ENCODE measurements at places on chromosomes 3 and 15.

DNA sequence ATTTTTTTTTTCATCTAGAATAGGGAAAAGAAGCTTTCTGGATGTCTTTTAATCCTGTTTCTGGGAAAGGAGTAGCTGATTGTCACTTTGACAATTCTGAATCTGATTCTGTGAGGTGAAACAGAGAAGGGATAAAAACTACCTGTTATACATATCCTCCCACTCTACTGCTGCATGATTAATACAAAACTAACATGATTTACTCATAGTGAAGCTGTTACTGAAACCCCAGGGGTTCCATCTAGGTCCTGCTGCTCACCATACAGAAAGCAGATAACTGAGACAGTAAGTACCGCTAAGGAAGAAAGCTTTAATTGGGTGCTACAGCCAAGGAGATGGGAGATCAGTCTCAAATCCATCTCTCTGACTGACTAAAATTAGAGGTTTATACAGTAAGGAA lies 610.9 kb upstream of the ALCAM start:
- no peak for DNase-seq

DNA sequence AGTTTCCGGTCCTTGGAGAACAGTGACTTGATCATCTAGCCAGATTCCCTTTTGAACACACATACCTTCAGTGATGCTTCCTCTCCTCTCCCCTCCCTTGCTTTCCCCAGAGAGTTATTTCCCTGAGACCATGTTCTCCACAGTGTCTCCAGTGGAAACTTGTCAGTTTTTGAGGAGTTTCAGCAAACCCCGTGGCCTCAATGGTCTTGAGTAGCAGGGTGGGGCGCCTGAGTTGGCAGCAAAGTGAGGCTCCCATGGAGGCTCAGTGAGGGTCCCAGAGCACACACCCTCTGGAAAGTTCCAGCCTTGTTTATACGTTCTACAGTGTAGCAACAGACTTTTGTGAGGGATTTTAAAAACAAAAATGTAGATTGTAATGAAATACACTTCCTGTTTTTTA lies 135.1 kb downstream of the LRRC28 start:
- DNase-seq, result no peak

DNA sequence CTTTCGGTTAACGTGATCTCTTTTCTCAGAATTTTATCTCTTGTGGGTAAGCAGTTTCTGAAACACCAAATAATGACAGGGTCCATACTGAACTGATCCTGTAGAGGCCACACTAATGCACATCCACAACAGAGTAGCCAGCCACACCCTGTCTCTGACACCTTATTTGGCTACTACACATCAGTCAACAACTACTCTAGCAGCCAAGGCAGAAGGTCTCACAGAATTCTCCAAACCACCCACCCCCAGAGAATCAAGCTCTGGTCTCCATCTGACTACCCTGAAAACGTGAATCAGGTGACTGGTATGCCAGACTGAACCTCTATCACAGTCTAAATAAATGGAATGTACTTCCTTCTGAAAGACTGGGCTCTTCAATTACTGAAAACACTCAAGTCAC lies 38.0 kb downstream of the EDC3 start:
- no peak for DNase-seq

DNA sequence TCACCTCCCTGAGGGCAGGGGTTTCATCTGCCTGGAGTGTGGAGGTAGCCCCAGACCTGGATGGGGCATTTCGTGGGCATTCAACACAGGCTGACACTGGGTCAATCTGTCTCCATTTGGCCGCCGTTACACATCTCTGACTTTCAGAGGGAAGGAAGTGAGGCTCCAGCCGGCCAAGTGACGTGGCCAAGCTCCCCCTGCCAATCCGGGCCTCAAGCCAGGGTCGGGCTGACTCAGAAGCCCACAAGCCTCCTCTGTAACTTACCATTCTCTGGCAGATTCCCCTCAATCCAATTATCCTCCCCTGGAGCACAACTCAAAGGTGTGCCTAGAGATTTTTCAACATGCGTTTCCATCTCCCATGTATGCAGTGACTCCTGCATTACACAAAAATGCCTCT lies 227.6 kb downstream of the KLF13 start:
- no peak for DNase-seq

GRCh38 chr3:13781417-13781816 lies 98.5 kb downstream of the WNT7A start:
- DNase-seq, result no peak

- no peak for DNase-seq
Measured at GRCh38 chr3:134366928-134367811, 7.1 kb downstream of the AMOTL2 start.

DNA sequence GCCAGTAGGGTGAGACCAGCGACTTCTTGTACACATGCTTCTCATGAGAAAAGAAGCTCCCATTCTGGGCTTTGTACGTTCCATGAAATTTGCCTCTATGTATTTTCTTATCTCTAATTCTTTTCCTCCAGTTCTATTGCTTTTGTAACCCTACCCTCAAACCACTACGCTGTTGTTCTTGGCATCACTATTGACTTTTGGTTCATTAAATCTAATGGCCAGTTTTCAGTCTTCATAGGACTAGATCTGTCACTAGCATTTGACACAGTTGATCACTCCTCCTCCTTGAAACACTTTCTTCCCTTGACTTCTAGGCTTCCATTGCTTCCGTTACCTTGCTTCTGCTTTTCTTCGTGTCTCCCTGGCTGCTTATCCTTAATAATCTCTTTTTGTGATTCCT lies 121.7 kb upstream of the GOLGA6L4 start:
- DNase-seq, result no peak

- no peak for DNase-seq
Measured at GRCh38 chr3:38487323-38487722, 8.8 kb upstream of the EXOG start.

GRCh38 chr15:40247406-40247971 lies 8.6 kb downstream of the PAK6 start:
- DNase-seq, result no peak

DNA sequence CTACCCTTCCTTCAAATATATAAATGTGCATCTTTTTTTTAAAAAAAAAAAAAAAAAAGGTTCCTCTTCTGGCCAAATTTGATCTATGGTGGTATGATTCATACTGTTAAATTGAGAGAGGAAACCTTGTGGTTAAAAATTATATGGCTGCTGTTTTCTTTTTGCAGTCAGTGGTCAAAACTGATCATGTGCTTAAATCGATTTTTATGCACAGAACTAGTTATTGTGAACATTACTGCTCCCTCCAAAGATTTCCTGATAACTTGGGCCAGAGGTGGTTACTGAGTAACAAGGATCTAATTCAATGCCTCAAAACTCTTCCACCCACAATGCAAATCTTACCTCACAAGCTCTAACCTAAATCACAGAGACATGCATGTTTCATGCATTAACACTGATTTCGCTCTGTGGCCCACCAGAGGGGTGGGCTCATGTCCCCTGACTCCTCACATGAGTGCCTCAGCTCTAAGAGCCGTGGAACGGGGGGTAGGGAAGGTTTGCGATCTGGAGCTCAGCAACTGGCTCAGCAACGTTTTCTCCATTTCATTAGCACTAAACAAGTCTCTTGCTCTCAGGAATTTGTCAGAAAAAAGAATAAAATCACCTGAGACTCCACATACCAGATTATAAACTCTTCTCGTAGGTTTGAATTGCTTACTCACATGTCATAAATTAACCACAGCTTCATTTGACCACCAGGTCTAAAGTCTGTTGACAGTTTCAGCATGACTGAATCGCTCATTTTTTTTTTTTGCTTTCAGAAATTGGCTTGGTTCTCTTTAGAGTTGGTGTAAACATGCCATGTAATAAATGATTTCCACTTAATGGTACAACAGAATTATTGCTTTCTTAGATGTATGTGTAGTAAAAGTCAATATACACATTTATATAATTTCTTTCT lies 280.4 kb downstream of the CD47 start:
- DNase-seq, result no peak

DNA sequence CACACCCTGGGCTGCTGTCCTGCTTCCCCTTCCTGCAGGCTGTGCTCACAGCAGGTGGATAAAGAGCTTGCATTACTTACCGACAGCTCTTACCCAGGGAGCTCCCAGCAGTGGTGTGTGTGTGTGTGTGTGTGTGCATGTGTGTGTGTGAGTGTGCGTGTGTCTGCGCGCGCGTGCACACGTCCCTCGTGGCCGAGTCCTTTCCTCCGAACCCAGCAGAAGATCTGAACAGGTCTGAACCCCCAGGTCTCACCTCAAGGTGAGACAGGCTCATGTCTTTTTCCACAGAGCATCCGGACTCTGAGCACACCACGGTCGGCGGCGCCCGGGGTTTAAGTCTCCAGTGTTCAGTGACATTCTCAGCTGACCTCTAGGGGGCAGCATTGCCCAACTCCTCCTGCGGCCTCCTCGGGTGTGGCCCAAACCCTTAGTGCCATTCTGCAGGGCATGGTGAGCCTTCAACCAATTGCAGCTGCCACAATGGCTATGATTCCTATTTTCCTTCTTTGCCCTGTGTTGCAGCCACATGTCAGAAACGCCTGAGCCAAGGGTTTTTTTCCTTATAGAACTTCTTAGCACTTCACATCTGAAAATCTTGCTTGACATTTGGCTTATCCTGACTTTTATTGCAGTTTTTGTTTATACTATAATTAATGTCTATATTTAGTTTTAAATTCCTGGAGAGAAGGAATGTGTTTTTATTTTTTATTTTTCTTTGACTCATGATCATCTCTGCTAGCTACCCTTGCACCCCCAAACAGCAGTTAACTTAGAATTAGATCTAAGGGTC lies 64.1 kb upstream of the KLHL25 start:
- peak; percentile 69 for DNase-seq

- no peak for DNase-seq
Measured at GRCh38 chr15:34999906-35000305, 11.8 kb upstream of the ZNF770 start.

GRCh38 chr3:106294121-106294520 lies 425.3 kb upstream of the CBLB start:
- DNase-seq, result no peak

GRCh38 chr15:39272901-39273300 lies 308.0 kb upstream of the THBS1 start:
- no peak for DNase-seq

DNA sequence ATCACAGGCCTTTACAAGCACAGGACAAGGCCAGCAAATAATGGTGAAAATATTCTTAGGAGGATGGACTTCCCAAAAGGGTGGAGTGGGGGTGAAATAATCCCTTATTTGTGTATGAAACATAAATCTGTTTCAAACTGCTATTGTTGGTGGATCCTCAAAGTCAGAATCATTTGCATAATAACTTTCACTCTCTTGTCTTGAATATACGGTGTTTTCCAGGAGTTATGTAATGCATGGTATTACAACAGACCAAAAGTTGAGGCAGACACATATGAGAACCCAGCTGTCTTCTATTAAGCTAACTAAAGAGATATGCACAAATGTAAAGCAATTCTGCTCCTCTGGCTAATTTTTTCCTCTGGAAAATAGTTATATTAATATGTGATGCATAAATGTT lies 57.7 kb downstream of the PRTG start:
- DNase-seq, result no peak

- no peak for DNase-seq
Measured at GRCh38 chr3:11651477-11651876, 7.8 kb upstream of the VGLL4 start.

- DNase-seq, result no peak
Measured at GRCh38 chr15:81947548-81947947, 98.3 kb downstream of the MEX3B start.

GRCh38 chr15:40258544-40258943 lies 19.7 kb downstream of the PAK6 start:
- no peak for DNase-seq

GRCh38 chr3:128176276-128176833 lies 23.1 kb downstream of the EEFSEC start:
- DNase-seq, result no peak

GRCh38 chr3:136932523-136932922 lies 25.3 kb upstream of the IL20RB start:
- DNase-seq, result no peak

GRCh38 chr3:15161133-15161532 lies 44.9 kb upstream of the CAPN7 start:
- no peak for DNase-seq

DNA sequence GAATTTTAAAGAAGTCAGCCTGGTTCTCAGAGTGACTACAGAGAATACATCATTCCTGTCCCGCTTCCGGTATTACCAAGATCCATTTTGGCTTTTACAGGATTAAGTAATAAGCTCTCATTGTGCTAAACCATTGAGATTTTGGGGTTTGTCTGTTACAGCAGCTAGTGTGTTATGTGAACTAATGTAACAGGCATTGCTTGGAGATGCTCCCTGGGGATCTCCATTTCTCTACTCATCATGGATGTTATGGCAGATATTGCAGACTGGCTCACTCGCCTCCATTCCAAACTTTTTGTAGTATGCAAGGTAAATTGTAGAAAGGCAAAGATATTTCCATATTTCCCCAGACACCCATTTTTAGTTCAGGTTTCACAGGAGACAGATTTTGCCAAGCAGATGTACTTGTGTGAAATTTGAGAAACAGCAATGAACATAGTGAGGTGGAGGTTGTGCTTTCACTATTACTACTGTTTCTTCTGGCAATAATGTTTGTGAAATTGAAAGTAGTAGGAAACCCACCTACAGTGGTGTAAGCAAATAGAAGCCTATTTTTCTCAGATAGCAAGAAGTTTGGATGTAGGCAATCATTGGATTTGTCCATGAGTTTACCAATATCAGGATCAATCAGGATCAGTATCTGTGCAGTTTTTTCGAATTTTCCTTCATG lies 177.1 kb upstream of the GALNT15 start:
- no peak for DNase-seq

DNA sequence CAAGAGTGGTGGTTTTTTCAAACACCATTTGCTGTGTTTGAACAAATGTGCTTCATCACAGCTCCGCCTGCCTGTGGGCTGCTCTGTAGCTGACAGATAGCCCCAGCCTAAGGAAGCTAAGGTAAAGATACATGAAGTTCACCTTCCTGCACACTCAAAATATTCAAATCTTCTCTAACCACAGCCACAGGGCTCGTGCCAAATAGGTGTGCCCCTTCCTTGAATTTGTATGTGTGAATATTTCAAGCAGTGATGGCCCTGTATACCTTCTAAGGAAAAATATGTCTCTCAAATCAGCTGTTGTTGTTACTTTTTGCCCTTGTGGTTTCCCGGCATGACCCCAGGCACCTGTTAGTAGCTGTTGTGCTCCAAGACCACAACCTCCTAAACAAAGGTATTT lies 92.8 kb downstream of the CCNL1 start:
- DNase-seq, result peak; percentile 12

- DNase-seq, result no peak
Measured at GRCh38 chr3:102936511-102937045, 501.8 kb downstream of the ZPLD1 start.

DNA sequence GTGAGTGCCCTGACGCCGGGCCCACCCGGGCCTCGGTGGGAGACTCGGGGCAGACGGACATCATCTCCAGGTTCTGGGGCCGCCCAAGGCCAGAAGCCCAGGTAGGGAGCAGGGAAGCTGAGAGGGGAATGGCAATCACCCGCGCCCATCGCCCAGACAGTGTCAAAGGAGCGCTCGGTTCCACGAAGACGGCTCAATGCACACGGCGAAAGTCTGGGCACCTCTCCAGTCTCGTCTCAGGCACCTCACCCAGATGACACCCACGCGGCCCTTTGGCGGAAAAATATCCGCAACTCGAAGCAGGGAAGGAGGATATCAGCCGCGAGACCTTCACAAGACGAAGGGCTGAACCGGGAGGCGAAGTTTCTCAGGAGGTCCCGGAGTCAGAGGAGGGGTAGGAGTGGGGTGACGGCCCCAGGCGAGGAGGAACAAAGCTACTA lies 916 bp downstream of the IL17RD start:
- no peak for DNase-seq

Measured in T-cell (primary cell).